ENCODE measurements at places on chromosomes 1 and 21.

DNA sequence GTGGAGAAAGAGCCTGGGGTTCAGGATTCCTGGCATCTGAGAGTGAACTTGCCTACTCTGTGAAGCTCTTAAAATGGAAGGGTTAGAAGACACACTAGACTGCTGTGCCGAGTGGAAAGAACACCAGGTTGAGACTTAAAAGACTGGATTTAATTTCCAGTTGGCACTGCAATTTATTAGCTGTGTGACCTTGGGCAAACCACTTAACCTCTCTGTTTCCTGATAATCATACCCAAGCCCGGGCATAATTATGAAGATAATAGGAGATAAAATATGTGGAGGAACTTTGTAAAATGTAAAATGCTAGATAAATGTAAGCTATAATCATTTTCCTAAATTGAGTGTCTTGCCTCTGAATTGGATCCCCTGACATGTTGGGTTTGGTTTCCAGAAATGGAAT, 4.7 kb upstream of the LHX4 start:
- DNase-seq = no peak

- DNase-seq = no peak
These were observed 95.7 kb upstream of the NR5A2 start for GRCh38 chr1:199931666-199932377.

DNA sequence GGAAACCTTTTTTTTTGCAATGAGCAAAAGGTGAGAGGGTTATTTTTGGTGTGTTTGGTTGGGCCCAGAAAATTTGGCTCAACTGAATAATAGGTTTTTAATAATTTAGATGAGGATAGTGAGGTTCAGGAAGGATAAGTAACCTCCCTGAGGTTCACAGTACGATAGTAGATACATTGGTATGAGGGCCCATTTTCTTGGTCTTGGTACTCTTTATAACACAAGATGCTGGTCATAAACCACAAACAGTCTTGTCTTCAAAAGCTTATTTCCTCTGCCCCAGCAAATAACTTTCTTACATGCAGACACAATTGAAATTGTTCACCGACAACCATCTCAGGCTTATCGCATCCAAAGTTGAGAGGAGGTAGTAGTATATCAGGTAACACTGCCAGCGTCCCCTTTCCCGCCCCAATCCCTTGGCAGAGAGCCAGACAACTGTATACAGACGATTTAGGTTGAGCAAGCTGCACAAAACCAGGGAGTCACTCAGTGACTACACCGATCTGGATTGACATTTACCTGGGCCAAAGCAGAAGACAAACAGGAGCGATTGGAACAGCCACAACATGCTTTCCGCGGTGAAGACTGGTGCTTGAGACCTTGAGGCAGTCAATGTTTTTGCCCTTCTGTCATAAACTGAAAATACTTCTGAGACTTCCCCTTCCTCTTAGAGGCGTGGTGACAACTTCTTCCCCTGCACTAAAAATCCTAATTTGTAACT, at the start of gene SLAMF6:
Gene SLAMF6, minus strand, starts transcription at position 634 of the 724 bp plus-strand sequence. Its CDS starts 63 bp downstream, at position 571.
- DNase-seq = no peak

DNA sequence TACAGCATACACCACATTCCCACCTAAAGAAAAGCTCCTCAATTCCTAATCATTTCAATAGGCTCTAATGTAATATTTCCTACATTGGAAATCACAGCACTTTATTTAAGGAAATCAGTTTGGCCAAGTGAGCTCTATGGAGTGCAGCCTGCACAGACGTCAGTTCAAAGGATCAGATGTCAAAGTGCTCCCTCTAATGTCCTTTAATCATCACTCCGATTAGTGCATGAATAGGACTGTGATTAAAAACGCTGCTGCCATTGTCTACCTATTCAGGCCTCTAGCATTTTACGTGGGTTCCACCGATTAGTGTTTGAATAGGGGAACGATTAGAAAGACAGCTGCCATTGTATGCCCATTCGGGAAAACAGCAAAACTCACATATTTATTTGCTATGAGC, 50.2 kb downstream of the DPYD start:
- DNase-seq = no peak

DNA sequence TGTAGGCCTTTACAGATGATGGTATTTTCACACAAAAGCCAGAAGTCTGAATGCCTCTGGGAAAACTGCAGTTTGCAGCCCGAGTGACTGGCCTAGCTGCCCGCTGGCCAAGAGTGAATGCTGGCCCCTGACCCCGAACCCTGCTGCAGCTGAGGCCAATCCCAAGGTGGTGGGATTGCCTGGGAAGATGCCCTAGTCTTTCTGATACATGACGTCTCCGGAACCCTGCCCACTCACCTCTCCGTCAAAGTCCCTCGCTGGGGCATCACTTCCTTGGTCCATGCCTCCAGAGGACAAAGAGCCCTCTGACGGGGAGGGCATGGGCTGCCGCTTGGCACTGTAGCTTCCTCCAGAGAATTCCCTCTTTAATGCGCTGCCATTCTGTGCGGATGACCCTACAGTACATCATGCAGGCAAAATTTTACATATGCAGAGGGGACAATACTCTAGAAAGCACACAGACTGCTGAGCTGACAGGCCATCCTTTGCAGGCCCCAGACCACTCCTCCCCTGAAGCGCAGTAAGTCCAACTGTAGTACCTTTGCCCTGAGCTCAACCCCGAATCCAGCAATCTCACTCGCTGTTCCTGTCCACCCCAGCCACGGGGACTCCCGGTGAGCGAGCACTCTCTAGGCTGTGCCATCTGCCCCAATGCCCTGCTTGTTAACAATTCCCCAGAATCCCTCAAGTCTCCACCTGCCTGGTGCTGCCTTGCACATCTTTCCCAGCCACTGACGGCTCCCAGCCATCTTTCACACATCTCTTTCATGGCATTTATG, 54.7 kb downstream of the COQ8A start:
- no peak for DNase-seq

DNA sequence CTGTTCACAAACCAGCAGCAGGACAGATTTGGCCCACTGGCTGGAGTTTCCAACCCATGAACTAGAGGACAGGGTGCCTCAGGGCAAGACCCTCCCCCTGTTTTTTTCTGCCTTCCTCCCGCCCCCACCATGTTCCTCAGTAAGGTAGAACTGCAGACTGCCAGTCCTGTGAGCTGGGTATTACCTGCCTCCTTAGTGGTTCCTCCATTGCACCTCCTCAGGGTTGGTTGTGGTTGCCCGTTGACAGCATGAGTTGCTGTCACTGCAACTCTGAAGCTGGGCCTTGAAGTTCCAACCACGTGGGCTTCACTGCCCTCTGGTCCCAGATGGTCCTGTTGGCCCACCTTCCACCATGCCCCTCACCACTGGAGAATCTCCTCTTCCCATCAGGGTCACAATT, 28.8 kb downstream of the TENT5C start:
- DNase-seq = no peak

DNA sequence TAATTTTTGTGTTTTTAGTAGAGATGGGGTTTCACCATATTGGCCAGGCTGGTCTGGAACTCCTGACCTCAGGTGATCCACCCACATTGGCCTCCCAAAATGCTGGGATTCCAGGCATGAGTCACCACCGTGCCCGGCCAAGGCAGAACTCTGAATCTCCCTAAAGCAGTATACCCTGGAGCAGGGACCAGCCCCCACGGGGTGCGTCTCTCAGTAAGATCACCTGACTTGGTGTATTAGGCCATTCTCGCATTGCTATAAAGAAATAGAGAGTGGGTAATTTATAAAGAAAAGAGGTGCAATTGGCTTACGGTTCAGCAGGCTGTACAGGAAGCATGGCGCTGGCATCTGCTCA, 14.2 kb downstream of the DFFB start:
- DNase-seq = no peak

- no peak for DNase-seq
These were observed 535 bp downstream of the SETD4 start for GRCh38 chr21:36059823-36060158.

DNA sequence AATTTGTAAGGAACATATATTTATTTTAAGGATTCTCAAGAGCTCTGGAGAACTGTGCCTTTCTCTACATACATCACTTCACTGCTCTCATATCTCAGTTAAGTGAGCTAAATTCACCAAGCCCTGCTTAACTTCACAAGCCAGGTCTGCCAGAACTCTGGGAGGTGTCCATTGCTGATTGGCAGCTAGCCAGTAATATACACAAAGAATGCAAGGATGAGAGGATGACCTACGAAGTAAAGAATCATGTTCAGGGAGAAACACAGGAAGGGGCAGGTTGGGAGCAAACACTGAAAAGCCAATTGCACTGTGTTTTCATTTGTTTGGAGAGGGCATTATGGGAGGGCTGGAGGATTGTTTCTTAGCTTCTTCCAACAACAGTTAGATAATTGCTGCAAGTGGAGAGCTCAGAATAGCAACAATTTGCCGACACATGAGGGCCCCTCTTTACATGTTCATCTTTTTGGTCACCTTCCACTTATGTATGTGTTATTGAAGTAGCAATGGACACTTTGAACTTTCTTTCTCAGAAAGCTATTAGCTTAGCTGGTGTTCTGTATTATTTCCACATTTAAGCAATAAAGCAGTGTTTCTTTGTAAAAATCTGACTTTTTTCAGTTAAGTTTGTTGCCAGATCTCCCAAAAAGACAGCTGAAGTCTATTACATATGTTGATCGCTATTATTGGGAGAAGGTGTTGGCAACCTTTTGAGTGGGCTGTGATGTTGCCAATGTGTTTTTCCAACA, 254.8 kb downstream of the LTN1 start:
- DNase-seq = no peak

- DNase-seq = peak; percentile 82
These were observed at the start of gene CASZ1 for GRCh38 chr1:10796029-10796944. TSS of gene CASZ1 (minus strand) at chr1:10796646. CDS start at chr1:10693889, 102,757 bp downstream.

GRCh38 chr1:221184131-221184794, 305.0 kb downstream of the HLX start:
- no peak for DNase-seq

GRCh38 chr21:43203591-43203990, 34.8 kb downstream of the CRYAA start:
- DNase-seq = no peak

DNA sequence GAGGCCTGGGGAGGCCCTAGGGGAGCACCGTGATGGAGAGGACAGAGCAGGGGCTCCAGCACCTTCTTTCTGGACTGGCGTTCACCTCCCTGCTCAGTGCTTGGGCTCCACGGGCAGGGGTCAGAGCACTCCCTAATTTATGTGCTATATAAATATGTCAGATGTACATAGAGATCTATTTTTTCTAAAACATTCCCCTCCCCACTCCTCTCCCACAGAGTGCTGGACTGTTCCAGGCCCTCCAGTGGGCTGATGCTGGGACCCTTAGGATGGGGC, 5.2 kb downstream of the ELF3 start:
- no peak for DNase-seq

- no peak for DNase-seq
These were observed 48.6 kb upstream of the ATF3 start for GRCh38 chr1:212559929-212560328.

- no peak for DNase-seq
These were observed 28.3 kb downstream of the VANGL2 start for GRCh38 chr1:160428655-160429054.

Data from right renal cortex interstitium (tissue), 3 donors.